ENCODE measurements at places on chromosomes 4 and X.

DNA sequence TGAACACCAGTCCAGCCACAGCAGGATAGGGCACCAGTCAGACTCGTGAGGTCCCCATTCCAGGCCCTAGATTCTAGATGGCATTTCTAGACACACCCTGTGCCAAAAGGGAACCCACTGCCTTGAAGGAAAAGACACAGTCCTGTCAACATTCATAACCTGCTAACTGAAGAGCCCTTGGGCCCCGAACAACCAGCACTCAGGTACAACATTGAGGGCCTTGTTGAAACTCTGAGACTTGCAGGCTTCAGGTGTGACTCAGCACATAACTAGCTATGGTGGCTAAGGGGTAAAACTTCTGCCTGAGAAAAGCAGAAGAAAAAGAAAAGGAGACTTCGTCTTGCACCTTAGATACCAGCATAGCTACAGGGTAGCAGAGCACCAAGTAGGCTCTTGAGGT is 252.9 kb upstream of the GRID2 start:
- no peak for DNase-seq

- DNase-seq, result no peak
These were observed 430 bp upstream of the TRPC3 start for GRCh38 chr4:121952290-121952689.

DNA sequence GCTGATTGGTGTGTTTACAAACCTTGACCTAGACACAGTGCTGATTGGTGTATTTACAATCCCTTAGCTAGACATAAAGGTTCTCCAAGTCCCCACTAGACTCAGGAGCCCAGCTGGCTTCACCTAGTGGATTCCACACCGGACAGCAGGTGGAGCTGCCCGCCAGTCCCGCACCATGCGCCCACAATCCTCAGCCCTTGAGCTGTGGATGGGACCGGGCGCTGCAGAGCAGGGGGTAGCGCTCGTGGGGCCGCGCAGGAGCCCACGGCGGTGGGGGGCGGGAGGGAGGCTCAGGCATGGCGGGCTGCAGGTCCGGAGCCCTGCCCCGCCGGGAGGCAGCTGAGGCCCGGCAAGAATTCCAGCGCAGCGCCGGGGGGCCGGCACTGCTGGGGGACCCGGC is 30.7 kb downstream of the MEPE start:
- no peak for DNase-seq

GRCh38 chr4:109278594-109279031 is 23.8 kb downstream of the COL25A1 start:
- DNase-seq, result peak; percentile 2

GRCh38 chrX:30280428-30280827 is 28.8 kb downstream of the NR0B1 start:
- DNase-seq, result no peak

GRCh38 chr4:25290490-25291067 is 22.0 kb upstream of the ZCCHC4 start:
- DNase-seq, result no peak

DNA sequence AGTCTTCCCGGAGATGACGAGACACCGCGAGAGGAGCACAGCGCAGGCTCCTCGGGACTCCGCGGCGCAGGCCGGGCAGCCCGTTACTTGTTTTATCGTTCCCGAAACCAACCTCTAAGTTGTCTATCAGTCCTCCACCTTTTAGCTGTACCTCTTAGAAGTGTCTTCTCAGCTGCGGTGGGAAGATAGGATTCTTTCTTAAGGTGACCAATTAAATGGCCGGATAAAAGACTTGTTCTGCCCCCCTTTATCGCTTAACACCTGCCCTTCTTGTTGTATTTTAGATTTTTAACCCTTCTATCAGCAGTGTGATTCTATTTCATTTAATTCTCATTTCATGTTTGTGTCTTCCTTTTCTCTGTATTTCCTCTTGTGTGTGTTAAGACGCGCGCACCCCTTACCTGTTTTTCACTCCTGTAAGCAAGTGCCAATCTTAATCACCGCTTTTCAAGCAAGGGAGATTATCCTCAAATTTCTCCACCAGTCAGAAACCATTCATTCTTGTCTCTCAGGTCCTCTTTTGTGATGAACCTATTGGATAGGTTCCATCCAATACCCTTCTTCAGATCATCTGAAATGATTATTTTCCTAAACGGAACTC is at the start of gene SLC9B2:
TSS of gene SLC9B2 (minus strand) at position 15 of the 601 bp plus-strand sequence. CDS start 9,211 bp downstream, outside the sequence.
- DNase-seq, result no peak

GRCh38 chrX:109393859-109394258 is 88.0 kb downstream of the GUCY2F start:
- no peak for DNase-seq

DNA sequence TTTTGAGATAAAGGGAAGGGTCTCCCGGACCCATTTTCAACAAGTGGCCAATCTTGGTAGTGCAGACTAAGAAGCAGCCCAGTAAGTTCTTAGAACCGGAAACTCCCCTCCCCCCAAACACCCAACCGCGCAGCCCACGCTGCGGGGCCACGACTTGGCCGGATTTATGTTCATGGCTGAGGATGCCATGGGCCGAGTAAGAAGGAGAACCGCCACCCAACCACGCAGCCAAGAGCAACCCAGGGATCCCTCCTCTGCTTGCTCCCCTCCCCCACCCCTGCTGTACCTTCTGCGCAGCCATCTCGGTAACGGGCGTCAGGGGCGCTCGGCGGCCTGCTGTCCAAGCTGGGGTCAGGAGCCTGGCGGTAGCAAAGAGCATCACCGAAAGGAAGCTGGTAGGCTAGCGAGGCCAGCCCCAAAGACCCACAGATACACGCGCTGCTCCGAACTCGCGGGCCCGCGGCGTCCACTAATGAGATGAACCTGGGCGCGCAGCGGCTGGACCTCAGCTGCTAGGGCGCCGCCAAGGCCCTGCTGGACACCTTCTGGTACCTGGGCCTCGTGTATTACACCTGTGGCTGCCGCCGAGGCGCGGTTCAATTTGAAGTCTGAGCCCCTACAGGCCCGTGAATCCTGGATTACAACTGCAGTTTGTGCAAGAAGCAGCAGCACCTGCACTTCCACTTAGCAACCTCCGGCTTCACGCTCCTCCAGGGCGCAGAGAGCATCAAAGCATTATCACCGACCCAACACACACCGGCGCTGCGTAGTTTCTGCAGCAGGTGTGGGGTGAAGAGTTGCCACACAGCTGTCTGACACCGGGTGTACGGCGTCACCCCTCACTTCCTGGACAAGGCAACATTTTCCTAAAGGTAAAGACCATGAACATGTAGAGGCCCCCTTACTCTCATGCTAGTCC is 63.4 kb downstream of the NUDT10 start:
- peak; percentile 46 for DNase-seq

DNA sequence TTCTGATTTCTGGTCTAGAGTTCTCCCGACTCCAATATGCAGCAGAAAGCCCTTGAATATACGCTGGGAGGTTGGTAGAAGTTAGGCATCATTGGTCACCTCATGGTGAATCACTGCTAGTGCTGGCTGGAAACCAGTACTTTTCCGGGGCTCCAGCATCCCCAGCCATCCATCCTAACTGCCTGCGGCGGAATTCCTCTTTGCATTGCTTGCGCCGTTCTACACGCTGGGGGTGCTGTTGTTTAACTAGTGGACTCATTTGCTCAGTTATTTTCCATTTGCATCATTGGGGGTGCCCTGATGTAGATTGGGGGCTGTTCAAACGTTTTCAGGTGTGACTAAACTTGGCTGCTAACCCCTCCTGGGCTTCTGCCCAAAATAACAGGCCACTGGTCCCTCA is 23.3 kb upstream of the GPR50 start:
- DNase-seq, result no peak

- DNase-seq, result no peak
These were observed 214.4 kb upstream of the PPP1R2C start for GRCh38 chrX:42992199-42992943.

GRCh38 chrX:23228950-23229448 is 105.7 kb upstream of the PTCHD1 start:
- no peak for DNase-seq

- no peak for DNase-seq
These were observed 98.8 kb upstream of the CLNK start for GRCh38 chr4:10783351-10783750.

DNA sequence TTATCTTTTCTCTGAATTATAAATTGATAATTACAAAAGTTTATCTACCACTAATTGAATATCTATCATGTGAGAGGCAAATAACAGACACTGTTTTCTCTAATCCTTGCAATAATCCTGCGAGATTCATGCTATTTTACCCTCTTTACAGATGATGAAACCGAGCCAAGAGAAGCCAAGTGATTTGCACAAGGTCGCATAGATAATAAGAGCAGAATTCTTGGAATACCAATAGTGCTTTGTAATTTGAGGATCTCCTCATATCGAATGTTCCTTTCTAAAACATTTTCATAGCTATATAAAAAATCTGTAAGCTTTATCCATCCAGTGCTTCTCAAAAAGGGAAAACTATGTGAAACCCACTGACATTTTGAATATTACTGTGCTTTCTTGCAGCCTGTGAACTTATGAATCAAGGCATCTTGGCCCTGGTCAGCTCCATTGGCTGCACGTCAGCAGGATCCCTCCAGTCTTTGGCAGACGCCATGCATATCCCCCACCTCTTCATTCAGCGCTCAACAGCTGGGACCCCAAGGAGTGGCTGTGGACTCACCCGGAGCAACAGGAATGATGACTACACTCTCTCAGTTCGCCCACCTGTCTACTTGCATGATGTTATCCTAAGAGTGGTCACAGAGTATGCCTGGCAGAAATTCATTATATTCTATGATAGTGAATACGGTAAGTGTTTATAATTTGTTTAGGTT is 743.8 kb upstream of the ATOH1 start:
- no peak for DNase-seq
